Motor neuron (in vitro differentiated cells): ENCODE measurements at places on chromosomes 6 and 20. TPM values are rescaled to one million over a fixed set of nuclear protein-coding genes. Genes with fewer than 3 reads are reported as not detected.

GRCh38 chr20:10490706-10491105 is 55.6 kb downstream of the SLX4IP start:
- ATAC-seq: peak; percentile 84

The ATP6V1G2 gene
- 84.0 and 91.8 TPM in 2 replicates for total RNA-seq

- ATAC-seq: peak; percentile 65
Measured at GRCh38 chr6:4169028-4169789, 33.8 kb upstream of the ECI2 start.

The DACT2 gene
- 1.9 TPM in 1 of 2 replicates, not detected in the other for total RNA-seq

The AARS2 gene
- total RNA-seq: 10.1 and 10.3 TPM in 2 replicates
